Stimulated activated CD8-positive, alpha-beta memory T cell treated with anti-CD3 and anti-CD28 coated beads, Interleukin-7, amount 100 ng/mL, for 1 hour (primary cell): ENCODE measurements at places on chromosomes 13 and 19.

DNA sequence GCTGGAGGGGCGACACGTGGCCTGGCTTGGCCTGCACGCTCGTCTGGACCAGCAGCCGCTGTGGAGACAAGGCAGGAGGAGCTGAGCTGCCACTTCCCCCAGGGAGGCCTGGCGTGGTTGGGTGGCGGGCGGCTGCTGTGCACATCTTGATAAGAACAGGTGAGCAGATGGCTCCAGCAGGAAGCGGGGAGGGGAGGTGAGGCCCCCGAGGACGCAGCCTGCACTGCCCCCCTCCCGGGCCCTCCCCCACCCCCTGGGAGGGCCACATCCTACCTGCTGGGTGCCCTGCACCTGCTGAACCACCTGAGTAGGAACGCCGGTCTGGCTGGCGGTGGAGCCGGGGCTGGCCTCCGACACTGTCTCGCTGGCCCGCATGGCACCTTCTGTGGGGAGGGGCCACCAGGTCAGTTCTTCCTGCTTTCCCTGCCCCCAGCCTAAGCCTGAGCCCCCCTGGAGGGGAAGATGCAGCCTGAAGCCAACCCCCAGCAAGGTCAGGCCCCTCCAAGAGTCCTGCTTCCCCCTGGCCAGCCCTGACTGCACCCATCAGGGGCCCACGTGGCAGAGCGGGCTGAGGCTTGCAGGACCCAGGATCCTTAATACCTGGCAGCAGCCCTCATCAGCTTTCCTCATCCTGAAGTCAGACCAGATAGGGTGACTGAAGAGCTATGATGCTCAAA is 22.8 kb downstream of the RFX1 start:
- no peak for DNase-seq

- DNase-seq = no peak
Observed at GRCh38 chr19:39160889-39161672, 35.5 kb downstream of the PAK4 start.

- no peak for DNase-seq
Observed at GRCh38 chr19:3721887-3722442, 13.8 kb downstream of the TJP3 start.

DNA sequence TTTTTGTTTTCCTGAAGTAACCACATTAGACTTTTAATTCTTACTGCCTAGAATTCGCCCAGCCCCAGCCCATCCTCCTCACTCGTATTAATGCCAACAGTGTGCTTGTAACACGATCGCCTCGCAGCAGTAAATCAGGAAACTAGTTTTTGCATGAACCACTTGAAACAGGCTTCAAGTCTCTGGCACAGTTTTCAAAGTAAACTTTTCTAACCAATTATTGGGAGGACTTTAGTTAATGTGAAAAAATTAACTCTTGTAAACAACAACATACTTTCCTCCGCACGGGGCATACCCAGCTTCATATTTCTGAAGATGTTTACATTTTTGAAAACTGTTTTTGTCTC is 39.2 kb downstream of the TNFRSF19 start:
- no peak for DNase-seq

GRCh38 chr13:106513025-106513983 is 22.2 kb downstream of the EFNB2 start:
- no peak for DNase-seq

DNA sequence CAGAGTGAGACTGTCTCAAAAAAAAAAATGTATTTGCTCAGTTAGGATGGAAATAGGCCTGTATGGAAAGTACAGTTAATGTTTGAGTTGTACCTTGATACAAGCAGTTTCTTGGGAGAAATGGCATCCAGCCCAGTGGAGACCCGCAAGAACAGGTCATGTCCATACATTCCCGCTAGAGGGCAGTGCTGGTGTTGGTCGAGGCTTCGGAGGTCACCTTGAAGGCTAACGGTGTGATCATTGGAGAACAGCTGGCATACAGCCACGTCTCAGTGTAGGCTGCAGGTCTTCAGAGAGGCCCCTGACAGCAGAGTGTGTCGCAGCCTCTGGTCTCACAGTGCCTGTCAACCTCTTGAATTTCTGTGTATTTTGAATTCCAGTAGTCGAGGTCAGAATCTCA is 7.5 kb downstream of the ZNF610 start:
- peak; percentile 19 for DNase-seq

- no peak for DNase-seq
Observed at GRCh38 chr13:28579322-28579721, 79.6 kb upstream of the POMP start.
